ENCODE measurements at places on chromosomes 12 and 14.

GRCh38 chr12:95286713-95287112 lies 69.1 kb downstream of the VEZT start:
- no peak for DNase-seq

DNA sequence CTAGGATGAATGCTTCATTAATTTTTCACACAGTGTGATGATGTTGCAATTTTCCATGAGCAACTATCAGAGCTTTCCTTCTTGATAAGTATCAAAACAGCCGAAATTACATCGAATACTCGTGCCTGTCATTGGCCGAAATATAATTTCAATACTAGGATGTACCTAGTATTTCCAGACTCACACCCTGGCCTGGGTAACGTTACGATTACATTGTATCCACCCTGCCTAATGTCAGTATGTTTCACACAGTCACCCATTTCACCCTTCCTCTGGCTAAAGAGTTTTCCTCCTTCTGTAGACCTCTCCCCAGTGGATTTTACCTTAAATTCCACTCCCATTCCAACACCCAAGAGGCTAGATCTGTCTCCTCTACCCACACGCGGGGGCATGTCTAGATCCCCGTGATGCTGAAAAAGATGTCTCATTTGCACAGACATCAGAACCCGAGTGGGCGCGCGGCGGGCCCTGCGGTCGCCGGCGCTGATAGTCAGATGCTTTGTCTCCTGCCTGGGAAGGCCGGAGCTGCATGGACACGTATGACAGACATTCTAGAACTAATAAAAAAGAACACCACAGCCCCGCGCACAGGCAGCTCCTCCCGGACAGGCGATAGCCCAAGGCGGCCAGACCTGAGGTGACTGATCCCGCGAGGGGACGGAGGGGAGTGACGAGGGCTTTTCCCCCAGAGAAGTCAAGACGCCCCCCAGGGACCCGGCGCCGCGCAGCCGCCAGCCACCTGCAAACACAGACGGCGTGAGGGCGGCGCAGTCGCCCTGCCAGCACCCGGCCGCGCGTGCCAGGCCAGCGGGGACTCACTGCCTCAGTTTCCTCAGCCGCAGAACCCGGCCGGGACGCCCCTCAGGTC lies 723 bp downstream of the KIF21A start:
- no peak for DNase-seq

- no peak for DNase-seq
These were observed 112.8 kb upstream of the PELI2 start for GRCh38 chr14:56005191-56006053.

- no peak for DNase-seq
These were observed 24.6 kb upstream of the PPP1R12A start for GRCh38 chr12:79959484-79959883.

DNA sequence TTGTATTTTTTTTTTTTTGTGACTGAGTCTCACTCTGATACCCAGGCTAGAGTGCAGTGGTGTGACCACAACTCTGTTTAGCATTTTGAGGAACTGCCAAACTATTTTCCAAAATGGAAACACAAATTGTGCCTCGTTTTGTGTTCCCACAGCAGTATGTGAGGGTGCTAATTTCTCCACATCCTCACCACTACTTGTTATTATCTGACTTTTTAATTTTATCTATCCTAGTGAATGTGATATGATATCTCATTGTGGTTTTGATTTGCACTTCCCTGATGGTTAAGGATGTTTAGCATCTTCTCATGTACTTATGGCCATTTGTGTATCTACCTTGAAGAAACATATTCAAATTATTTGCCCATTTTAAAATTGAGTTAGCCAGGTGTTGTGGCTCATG lies 62.4 kb downstream of the SRGAP1 start:
- no peak for DNase-seq

DNA sequence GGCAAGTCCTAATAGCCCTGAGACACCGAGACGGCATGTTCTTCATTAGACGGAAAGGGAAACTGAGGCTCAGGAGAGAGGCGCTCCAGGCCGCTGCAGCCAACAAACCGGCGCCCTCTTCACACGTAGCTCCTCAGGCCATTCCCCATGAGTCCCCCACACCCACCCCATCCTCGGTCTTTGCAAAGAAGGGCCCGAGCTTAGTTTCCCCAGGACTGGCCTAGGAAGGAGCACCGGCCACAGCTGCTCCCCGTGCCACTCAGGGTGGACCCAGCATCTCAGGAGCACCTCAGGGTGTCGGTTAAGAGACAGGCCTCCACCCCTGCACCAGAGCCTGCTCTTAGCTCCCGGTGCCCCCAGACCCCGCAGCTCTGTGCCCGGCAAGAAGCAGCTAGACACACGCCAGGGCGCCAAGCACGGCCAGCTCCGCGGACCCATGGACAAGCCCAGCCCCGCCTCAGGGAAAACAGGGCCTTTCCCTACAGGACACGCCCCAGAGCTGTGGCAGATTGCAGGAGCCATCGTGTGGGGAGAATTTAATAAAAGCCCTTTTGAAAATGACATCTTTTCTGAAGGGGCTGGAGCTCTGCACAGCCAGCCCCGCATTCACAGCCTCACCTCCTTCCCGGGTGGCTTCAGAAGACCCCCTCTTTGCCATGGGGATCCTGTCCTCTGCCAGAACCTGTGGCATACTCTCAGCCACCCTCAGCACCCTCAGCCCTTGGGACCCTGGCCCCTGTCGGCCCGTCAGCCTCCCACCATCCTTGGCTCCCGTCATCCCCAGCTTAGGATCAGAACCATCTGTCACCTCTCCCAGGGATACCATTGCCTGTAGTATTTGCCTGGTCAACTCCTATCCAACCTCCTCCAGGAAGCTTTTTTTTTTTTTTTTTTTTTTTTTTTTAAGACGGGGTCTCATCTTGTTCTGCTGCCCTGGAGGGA lies 59.7 kb downstream of the LGMN start:
- DNase-seq, result no peak

DNA sequence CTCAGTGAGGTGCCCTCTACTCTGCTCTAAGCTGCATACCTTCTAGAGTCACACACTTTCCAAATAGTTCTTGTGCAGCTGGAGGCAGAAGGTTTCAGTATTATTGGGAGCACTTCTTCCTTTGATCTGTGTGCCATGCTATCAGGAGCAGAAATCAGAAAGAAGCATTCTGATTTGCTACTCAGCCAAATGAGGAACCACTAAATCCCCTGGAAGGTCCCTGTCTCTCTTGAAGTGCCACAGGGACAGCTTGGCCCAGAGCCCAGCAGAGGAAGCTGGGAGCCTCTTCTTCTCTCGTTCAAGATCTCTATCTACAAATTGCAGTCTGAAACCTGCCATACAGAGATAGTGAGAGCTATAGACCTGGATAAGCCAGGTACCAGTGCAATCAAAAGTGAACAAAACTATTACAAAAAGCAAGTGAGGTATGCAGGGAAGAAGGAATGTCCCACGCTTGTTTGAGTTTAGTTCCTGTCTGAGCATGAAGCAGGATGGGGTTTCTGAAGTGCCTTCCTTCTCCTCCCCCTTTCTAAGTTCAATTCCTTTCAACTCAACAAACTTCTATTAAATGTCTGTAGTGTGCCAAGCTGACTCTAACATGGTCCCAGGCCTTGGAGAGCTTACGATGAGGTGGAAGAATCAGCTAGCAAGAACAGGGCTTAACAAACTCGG lies 100.9 kb upstream of the PARP11 start:
- no peak for DNase-seq

GRCh38 chr12:13348464-13348863 lies 151.9 kb downstream of the EMP1 start:
- DNase-seq, result no peak

- DNase-seq, result no peak
These were observed 32.6 kb upstream of the PLEKHG3 start for GRCh38 chr14:64671591-64671990.

DNA sequence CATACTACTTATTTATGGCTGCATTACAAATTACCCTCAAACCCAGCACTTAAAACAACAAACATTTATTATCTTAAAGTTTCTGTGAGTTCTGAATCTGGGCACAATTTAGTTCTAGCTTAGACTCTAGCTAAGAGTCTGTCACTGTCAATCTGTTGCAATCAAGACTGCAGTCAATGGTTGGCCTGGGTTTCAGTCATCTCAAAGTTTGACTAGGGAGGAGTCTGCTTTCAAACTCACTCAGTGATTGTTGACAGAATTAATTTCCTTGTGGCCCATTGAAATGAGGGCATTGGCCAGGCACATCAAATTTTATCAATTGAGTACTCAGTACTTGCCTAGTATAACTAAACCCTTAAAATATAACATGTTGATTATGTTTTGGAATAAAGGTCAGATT lies 51.6 kb downstream of the ARID2 start:
- no peak for DNase-seq

GRCh38 chr14:73613419-73613963 lies 1.2 kb downstream of the ACOT6 start:
- no peak for DNase-seq

DNA sequence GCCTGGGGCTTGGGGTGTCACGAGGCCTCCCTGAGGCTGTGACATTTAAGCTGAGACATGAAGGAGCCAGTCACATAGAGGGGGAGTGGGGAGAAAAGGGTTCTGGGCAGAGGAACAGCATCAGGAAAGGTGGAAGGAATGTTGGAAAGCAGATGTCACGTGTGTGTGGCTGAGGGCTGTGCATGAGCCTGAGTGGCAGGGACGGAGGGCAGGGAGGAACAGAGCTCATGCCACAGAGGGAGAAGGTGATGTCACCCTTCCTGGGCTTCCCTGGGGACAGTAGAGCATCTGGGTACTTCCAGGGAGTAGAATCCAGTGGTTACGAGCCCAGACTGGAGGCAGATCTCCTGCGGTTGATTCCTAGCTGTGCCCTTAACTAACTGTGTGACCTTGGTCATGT lies 32.0 kb upstream of the JDP2 start:
- DNase-seq, result no peak

GRCh38 chr14:102993523-102993922 lies 63.8 kb downstream of the CDC42BPB start:
- no peak for DNase-seq

GRCh38 chr14:93688239-93688666 lies 100.0 kb downstream of the PRIMA1 start:
- no peak for DNase-seq

DNA sequence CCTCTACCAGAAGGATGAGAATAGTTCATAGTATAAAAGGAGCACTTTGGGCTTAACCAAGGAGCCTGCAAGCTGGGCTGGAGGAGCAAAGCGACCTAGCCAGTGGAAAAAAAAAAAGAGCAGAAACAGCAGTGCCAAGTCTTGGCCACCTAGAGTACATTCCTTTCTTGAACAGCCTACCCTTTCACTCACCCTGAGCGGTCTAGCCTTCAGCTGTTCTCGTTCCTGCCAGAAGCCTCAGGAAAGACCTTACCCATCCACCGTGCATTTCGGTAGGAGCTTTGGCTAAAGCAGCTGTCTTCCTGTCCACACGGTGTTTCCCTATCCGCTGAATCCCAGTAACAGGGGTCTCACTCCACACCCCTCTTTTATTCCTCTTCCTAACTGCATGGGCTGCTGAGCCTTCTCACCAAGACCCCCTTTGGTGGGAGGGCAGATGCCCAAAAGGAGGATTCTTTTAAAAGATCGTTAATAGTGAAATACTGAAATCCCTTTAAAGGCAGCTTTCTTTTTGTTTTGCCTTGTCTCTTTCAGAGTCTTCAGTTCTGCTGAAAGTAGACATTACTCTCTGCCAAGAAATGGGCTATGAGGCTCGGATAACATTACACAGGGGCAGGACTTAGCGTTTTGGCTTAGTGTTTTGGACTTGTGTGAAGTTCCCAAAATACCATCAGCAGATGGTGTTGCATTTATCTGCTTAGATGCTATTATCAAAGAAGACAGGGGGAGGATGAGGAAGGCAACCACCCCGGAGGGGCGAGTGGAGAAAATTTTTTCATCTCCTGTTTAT lies 88.5 kb upstream of the METAP2 start:
- no peak for DNase-seq

- no peak for DNase-seq
These were observed 61.4 kb downstream of the VWF start for GRCh38 chr12:6062757-6063735.

DNA sequence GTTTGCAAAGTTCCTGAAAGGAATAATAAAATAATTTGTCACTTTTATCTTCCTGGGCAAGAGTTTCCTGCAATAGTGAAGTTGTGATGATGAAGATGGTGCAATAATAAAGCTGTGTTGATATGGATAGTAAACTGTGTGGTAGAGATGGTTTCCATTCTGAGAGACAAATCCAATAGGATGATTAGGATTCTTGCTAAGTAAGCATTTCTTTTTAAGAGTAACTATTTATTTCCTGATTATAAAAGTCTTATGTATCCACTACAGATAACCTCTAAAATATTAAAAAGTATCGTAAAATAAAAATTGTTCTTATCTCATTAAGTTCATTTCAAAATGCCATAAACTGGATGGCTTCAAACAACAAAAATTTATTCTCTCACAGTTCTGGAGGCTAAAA lies 28.7 kb downstream of the TSPAN11 start:
- no peak for DNase-seq

GRCh38 chr12:77845831-77846230 lies 15.1 kb downstream of the NAV3 start:
- DNase-seq, result no peak

DNA sequence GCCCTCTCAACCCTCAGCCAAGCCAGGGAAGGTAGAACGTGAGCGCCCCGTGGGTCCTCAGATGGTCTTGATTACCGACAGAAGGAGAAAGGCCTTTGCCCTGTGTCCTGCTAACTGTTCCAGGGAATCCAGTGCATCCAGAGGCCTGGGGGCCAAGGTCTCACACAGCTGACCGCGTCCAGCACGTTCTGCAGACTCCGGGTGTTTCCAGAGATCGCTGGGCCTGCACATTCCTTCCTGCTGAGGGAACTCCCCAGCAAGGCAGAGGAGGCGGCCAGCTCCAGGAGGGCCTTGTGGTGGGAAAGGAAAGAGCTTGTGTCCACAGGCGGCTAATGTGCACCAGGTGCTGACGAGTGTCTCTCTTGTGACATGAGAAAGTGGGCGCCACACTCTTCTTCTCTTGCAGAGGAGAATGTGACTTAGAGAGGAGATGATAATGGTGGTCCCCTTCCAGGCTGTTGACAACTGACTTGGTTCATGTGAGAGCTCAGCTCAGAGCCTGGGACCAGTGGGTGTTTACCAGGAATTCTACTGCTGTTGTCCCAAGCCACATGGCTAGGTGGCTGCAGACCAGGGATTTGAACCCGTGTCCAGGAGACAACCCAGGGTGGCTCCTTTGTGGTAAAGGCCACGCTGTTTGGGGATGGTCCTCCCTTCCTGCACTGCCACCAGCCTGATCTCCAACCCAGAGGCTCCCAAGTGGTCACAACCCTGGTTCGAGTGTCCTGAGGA lies 46.8 kb upstream of the DLK1 start:
- DNase-seq, result no peak

DNA sequence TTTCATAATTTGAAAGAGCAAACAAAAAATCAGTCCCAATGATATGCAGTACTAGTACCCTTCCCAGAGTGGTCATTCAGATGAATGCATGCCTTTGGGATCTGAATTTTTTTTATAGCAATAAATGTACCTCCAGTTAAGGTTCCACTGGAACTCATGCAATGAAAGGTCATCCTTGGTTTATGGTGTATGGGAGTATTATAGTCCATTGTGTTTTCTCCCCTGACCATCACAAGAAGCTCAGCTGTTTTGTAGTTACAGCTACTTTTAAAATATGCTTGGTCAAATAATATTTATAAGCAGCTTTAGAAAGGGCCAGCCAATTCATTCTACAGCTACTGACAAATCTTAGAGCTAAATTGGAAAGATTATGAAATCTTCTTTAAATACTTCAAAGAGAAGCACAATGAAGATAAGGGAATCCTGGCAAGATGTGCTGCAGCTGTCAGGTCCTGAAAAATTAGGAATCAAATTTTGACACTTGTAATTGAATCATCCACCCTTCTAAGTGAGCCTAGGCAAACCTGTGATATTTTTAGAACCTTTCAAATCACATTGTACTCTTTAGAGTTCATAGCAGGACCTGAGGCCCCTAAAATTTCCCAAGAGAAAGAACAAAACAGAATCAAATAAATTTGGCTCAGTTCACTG lies 46.5 kb downstream of the IFT81 start:
- no peak for DNase-seq

Data from esophagus squamous epithelium (tissue), 5 donors.